ENCODE measurements at places on chromosomes 7 and 10. TPM values are rescaled to one million over a fixed set of nuclear protein-coding genes. Genes with fewer than 3 reads are reported as not detected.
A peak's percentile ranks its signal among the peaks of the same experiment; 100 is the strongest.

DNA sequence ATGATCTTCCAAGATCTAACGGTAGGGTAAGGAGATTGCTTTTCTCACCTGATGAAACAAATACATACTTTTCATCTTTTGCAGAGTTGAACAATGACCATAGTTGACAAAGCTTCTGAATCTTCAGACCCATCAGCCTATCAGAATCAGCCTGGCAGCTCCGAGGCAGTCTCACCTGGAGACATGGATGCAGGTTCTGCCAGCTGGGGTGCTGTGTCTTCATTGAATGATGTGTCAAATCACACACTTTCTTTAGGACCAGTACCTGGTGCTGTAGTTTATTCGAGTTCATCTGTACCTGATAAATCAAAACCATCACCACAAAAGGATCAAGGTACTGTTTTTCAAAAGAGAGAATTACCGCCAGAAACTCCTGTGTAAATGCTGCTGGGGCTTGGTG is 79.9 kb downstream of the ANKRD61 start:
- peaks cover 5% of the 10 kb centered on the region for H3K36me3 ChIP-seq
- H3K4me3 ChIP-seq, result no peak overlapping the region
- no peaks in the 10 kb centered on the region for H3K27me3 ChIP-seq
- H3K27ac ChIP-seq, result no peak overlapping the region

- no peaks in the 10 kb centered on the region for H3K36me3 ChIP-seq
- H3K27ac ChIP-seq, result no peak overlapping the region
- no peak overlapping the region for H3K4me3 ChIP-seq
- no peaks in the 10 kb centered on the region for H3K4me1 ChIP-seq
- no peaks in the 10 kb centered on the region for H3K27me3 ChIP-seq
- no peak for DNase-seq
These were observed 36.9 kb upstream of the GNA12 start for GRCh38 chr7:2880874-2881533.

- H3K27me3 ChIP-seq, result no peaks in the 10 kb centered on the region
- H3K36me3 ChIP-seq, result no peaks in the 10 kb centered on the region
- no peak for DNase-seq
- no peak overlapping the region for H3K27ac ChIP-seq
- H3K4me1 ChIP-seq, result no peaks in the 10 kb centered on the region
- H3K4me3 ChIP-seq, result no peak overlapping the region
These were observed 12.0 kb upstream of the MARVELD1 start for GRCh38 chr10:97701438-97702069.

Gene KCNIP2
- total RNA-seq, result 9.0 TPM

Gene MRM2
- 11.5 TPM for total RNA-seq

- DNase-seq, result no peak
- no peak overlapping the region for H3K27ac ChIP-seq
- H3K4me3 ChIP-seq, result peak overlapping the region; percentile 34
- H3K4me1 ChIP-seq, result no peaks in the 10 kb centered on the region
- H3K27me3 ChIP-seq, result no peaks in the 10 kb centered on the region
These were observed 291.3 kb upstream of the MYO3A start for GRCh38 chr10:25642721-25643120.

GRCh38 chr7:70416347-70416985 is 715.5 kb upstream of the GALNT17 start:
- H3K27ac ChIP-seq, result no peak overlapping the region
- no peak for DNase-seq
- no peaks in the 10 kb centered on the region for H3K4me1 ChIP-seq
- H3K4me3 ChIP-seq, result no peak overlapping the region
- no peaks in the 10 kb centered on the region for H3K27me3 ChIP-seq
- no peaks in the 10 kb centered on the region for H3K36me3 ChIP-seq
